ENCODE measurements at places on chromosomes 12 and 14. TPM values are rescaled to one million over a fixed set of nuclear protein-coding genes. Genes with fewer than 3 reads are reported as not detected.

The CLEC2A gene
- not detected for total RNA-seq

The NOVA1 gene
- total RNA-seq = 23.7 TPM

The GNG2 gene
- total RNA-seq = 8.8 TPM

The UTP20 gene
- total RNA-seq = 20.3 TPM

The TBX3 gene
- 16.3 TPM for total RNA-seq

The KLRD1 gene
- total RNA-seq = 0.48 TPM

DNA sequence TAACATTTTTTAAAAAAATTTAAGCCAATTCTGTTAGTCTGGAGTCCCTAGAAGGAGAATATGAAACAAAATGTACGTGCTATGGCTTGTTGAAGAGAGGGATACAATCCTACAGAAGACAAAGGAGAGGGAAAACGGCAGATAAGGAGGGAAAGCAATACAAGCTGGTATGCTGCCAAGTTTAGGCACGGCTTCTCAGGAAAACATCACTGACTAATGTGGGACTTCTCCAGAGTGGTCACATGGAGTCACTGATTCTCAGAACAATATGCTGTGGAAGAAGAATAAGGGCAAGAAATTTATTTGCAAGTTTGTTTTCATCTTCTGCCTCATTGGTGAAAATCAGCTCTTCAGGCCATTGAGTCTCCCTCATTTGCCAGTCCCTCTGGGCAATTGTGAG, 22.9 kb upstream of the NR1H4 start:
- no peaks in the 10 kb centered on the region for H3K36me3 ChIP-seq
- peaks cover 12% of the 10 kb centered on the region for H3K4me1 ChIP-seq
- H3K27me3 ChIP-seq = no peaks in the 10 kb centered on the region
- no peak overlapping the region for H3K4me3 ChIP-seq
- no peak for DNase-seq

DNA sequence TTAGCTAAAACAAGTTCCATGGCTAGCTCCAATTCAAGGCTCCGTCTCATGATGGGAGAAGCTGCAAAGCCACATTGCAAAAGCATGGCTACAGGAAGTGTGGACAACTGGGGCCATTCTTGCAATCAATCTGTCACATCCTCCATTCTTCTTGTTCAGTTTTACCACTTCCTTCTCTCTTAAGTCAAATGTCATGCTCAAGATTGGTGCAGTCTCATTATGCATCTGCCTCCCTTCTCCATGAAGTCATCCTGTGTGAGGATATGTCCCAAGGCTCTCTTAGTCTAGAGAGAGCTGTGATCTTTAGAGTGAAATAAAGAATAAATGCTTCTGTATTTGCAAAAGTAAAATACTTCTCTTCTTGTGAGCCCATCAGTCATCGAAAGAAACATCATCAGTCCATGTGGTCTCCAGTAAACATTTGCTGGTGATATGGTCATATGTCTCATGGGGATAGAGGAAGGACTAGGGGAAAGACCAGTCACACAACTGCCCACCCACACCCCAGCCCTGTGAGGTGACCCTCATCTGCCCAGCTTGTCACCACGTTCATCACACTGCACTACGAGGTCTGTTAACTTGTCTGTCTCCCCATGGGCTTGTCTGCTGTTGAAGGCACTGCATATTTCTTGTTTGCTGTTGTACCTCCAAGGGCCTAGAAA, 303.0 kb downstream of the NUAK1 start:
- no peaks in the 10 kb centered on the region for H3K4me1 ChIP-seq
- H3K27me3 ChIP-seq = peaks cover 17% of the 10 kb centered on the region
- H3K4me3 ChIP-seq = no peak overlapping the region
- no peaks in the 10 kb centered on the region for H3K36me3 ChIP-seq

DNA sequence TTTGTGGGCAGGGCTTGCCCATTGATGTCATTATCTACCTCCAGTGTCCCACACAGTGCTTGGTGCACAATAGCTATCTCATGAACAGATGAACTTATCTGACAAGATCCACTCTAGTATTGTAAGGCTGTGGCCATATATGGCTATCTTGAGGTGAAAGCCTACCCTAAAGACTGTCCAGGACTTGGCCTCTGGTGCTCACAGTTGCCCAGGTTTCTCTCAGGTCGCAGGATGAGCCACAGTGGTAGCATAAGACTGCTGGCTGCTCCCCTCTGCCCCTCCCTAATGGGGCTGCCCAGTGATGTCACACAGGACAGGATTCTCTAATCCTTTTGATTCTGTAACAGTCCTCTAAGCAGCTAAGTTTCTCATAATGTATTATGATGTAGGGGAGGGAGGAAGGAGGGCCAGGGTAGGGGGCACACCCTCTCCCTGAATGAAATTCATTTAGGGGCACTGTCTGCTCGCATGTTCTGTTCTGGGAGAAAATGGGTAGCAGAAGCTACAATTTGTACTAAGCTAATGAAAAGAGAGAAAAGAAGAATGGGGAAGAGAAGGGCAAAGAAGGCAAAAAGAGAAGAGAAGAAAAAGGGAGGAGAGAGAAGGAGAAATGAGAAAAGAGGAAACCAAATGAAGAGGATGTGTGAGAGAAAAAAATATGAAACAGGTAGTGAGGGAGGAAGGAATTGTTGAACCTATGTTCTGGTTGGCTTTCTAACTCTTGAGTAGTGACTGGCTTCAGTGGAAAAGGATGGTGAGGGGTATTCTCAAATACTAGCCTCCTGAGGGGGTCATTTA, 3.4 kb upstream of the PPM1A start:
- no peaks in the 10 kb centered on the region for H3K27me3 ChIP-seq
- no peak overlapping the region for H3K27ac ChIP-seq
- H3K36me3 ChIP-seq = no peaks in the 10 kb centered on the region
- peaks cover 10% of the 10 kb centered on the region for H3K4me1 ChIP-seq
- no peak overlapping the region for H3K4me3 ChIP-seq

DNA sequence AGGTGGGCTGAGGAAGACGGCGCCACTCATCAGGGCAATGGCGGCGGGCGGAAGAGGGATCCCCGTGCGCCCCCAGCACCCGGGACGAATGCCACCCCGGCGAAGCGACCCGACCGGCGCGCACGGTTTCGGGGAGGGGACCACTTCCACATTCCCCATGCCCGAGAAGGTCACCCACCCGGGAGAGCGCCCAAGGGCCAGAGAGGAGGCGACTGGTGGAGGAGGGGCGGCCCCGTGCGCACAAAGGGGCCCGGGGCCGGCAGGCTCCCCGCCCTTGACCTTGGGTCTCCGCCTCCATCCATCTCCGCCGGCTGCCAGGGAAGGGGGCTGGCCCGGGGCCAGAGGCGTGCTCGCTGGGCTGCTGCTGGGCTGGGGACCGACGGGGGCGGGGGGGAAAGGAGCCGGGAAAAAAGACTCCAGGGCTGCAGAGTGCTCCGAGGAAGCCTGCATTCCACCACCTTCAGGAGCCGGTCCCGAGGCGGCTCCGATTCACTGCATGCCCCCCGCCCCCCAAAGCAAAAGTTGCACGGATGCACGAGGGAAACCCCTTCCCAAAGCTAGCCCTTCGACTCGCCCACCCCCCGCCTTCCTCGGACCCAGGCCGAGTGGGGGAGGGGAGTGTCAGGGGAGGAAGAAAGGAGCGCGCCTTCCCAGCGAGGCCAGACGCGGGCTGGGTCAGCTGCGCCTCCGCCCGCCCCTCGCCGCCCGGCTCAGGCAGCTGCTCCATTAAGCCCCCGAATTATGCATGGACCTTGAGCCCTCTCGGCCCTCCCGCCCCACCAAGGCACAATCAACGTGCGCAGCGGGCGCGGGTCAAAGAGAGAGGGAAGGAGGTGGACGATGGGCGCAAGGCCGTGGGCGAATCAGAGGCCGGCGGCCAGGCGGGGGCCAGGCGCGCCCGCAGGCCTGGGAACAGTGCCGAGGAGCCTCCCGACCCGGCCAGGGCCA, 26.2 kb downstream of the BCL11B start:
- H3K36me3 ChIP-seq = no peaks in the 10 kb centered on the region
- no peak overlapping the region for H3K27ac ChIP-seq
- peaks cover 12% of the 10 kb centered on the region for H3K4me1 ChIP-seq
- H3K27me3 ChIP-seq = peaks cover 77% of the 10 kb centered on the region
- H3K4me3 ChIP-seq = peak overlapping the region; percentile 69
- peak; percentile 57 for DNase-seq

DNA sequence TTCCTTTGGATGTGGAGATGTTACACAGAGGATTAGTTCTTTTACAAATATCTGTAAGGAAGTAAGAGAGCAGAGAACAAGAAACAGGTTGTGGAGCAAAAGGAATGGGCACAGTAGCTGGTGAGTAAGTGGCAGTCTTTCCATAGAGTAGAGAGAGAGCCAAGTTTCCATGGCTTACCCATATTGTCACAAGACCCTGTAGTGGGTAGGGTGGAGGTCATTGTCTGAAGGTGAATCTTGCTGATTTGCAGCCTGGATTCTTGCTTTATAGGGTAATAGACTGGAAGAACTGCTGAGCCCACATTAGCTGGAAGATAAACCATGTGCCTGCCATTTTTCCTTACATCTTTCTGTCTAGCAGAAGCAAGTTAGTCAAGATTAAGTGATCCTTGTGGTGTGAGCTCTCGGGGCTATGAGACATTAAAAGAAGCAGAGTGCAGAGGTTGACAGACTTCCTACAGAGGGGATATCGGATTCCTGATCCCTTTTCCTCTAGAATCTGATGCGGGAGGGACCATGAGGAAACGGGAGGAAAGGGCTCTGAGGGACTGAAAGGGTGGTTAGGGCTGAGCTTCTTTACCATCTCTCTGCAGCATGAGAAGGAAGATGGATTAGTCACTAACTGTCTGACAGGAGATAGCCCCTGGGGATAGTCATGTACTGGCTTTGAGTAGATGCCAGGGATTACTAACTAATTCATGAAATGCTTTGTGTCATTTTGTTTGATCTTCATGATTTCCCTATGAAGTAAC, 44.0 kb upstream of the LRTM2 start:
- H3K4me3 ChIP-seq = no peak overlapping the region
- peaks cover 21% of the 10 kb centered on the region for H3K4me1 ChIP-seq
- H3K36me3 ChIP-seq = peaks cover 18% of the 10 kb centered on the region
- no peak for DNase-seq
- H3K27me3 ChIP-seq = no peaks in the 10 kb centered on the region

GRCh38 chr12:132083614-132083940, 60.5 kb downstream of the DDX51 start:
- H3K27me3 ChIP-seq = no peaks in the 10 kb centered on the region
- H3K4me1 ChIP-seq = peaks cover 14% of the 10 kb centered on the region
- peaks cover 1% of the 10 kb centered on the region for H3K36me3 ChIP-seq
- peak overlapping the region; percentile 93 for H3K27ac ChIP-seq
- peak overlapping the region; percentile 73 for H3K4me3 ChIP-seq
- DNase-seq = no peak

DNA sequence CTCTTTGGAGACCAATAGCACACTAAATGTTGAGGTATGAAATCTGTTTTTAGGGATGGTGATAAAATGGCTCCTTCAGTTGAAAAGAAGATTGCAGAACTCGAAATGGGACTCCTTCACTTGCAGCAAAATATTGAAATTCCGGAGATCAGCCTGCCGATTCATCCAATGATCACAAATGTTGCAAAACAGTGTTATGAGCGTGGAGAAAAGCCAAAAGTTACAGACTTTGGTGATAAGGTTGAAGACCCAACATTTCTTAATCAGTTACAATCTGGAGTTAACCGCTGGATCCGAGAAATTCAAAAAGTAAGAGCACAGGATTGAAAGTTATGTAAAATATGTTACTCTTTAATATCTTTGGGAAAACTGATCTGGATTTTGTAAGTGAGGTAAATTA, 15.3 kb downstream of the DYNC1H1 start:
- H3K27ac ChIP-seq = no peak overlapping the region
- DNase-seq = no peak
- peaks cover 4% of the 10 kb centered on the region for H3K4me1 ChIP-seq
- H3K4me3 ChIP-seq = no peak overlapping the region

DNA sequence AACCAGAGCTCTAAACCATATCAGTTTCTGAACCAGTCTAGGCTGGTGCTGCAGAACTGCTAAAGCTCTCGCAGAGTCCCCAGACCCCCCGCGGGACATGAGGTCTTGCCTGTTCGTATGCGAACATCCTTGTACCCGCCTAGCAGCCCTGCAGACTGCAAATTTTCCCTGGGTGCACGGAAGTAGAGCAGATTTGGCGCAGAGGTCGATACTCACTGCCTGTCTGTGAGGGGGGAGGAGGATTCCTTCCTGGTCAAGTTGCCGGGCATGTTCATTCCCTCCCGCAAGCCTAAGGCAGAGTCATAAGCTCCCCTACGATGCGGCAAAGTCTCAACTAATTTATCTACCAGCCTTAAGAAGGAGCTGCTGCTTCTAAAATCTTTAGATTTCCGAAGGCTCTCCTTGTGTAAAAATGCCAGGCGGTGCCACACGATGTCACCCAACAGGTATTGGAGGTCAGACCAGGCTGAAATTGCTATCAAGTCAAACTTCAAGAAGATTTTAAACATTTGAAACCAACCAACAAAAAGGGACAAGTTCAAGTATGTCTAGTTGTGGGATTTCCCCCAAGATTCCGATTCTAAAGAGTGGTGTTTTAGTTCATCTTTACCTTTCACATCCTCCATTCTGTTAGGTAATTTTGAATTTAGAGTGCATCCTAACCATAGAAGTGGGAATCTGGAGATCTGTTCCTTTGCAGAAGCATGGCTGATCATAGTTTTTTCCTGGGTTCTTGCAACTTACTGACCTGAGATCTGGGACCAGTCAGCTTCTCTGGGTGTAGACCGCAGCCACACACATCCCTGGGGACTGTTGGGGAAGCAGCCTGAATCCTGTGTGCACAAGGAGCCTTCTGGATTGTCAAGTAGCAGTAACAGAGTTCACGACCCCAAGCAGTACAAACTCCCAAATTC, 1.6 kb upstream of the PAX9 start:
- DNase-seq = no peak
- peak overlapping the region; percentile 35 for H3K4me3 ChIP-seq
- H3K36me3 ChIP-seq = no peaks in the 10 kb centered on the region
- peaks cover 35% of the 10 kb centered on the region for H3K4me1 ChIP-seq
- peak overlapping the region; percentile 68 for H3K27ac ChIP-seq
